ENCODE measurements at places on chromosomes 13 and 19.
A peak's percentile ranks its signal among the peaks of the same experiment; 100 is the strongest.

DNA sequence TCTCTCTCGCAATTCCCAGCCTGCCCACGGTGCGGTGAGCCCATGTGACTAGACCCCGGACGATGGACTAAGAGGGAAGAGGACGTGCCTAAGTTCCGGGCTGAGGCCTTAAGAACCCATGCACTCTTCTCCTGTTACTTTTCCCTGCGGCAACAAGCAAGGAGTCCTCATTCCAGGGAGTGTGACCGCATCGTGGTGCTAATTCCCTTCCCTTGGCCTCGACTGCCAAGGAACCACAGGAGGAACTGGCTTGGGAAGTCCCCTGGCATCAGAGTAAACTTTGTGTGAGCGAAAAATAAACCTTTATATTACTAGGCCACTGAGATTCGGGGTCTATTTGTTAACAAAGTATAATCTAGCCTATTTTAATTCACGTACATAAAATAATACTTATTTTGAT is 34.0 kb downstream of the FGF14 start:
- DNase-seq, result no peak

DNA sequence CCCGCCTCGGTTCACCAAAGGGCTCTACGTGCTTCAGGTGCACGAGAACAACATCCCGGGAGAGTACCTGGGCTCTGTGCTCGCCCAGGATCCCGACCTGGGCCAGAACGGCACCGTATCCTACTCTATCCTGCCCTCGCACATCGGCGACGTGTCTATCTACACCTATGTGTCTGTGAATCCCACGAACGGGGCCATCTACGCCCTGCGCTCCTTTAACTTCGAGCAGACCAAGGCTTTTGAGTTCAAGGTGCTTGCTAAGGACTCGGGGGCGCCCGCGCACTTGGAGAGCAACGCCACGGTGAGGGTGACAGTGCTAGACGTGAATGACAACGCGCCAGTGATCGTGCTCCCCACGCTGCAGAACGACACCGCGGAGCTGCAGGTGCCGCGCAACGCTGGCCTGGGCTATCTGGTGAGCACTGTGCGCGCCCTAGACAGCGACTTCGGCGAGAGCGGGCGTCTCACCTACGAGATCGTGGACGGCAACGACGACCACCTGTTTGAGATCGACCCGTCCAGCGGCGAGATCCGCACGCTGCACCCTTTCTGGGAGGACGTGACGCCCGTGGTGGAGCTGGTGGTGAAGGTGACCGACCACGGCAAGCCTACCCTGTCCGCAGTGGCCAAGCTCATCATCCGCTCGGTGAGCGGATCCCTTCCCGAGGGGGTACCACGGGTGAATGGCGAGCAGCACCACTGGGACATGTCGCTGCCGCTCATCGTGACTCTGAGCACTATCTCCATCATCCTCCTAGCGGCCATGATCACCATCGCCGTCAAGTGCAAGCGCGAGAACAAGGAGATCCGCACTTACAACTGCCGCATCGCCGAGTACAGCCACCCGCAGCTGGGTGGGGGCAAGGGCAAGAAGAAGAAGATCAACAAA is 2.6 kb downstream of the PCDH17 start:
- DNase-seq, result no peak

DNA sequence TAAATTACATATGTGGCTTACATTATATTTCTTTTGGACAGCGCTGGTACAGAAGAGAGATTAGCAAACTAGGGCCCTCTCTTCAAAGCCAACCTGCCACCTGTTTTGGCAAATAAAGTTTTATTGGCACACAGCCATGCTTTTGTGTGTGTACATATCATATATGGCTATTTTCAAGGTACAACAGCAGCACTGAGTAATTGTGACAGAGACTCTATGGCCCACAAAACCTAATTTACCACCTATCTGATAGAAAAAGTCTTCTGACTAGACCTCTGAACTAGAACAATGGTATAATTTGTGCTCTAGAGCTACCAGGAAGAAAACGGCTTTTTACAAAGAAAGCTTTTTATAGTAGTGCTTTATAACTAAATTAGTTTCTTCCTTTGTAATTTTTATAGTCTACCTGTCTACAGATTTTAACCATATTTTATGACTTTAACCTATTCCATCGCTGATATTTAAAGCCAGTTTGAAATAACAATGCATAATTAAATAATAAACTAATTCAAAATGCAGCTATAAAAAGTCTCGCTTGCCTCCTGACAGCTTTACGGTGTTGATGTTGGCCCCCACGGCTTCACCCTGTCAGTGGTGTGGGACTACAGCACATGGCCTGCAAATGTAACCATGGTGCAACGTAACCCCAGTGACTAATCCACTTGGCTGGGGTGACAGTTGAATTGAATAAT is 17.7 kb upstream of the DPY19L3 start:
- DNase-seq, result no peak

DNA sequence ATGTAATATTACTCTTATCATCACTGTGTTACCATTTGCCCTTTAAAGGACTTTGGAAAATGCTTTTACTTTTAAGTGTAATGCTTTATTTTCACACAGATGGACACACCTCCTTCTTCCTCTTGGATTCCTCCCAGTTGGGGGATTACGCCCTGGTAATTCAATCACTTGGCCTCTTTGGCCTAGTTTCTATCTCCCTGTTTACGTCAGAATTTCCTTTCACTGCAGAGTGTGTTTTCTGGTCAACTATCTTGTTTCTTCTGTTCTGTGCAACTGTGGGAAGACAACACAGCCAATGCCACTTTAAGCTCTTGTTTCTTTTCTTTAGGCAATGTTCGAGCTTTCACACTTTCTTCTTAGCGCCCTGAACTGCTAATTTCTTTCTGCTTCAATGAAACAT is 257.3 kb upstream of the MAB21L1 start:
- DNase-seq, result no peak

GRCh38 chr13:91308299-91308698 is 39.2 kb upstream of the MIR17HG start:
- peak; percentile 5 for DNase-seq

GRCh38 chr19:2477141-2477710 is 1.3 kb downstream of the GADD45B start:
- DNase-seq, result peak; percentile 47

- DNase-seq, result no peak
Observed at GRCh38 chr13:27962128-27962841, 6.8 kb downstream of the CDX2 start.

- DNase-seq, result no peak
Observed at GRCh38 chr19:33497778-33498175, 23.8 kb downstream of the PEPD start.

GRCh38 chr19:51099047-51099382 is 9.2 kb downstream of the CTU1 start:
- no peak for DNase-seq

DNA sequence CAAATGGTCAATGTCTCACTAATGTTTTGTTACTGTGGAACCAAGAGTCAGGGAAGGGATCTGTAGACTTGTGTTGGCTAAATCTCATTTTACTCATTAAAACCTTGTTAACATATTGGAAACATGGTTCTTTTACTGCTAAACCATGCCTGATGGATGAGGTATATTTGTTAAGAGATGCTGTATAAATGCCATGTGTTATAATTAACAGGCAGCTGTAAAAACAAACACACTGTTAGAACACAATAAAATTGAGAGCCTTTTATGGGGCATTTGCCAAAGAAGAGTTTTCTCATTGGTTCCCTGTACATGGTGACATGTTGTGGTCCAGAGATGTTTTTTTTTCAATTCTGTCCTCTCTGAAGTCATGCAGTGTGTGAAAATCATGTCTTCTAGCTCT is 121.9 kb downstream of the ESD start:
- no peak for DNase-seq

GRCh38 chr19:39327363-39328045 is 6.8 kb upstream of the LRFN1 start:
- DNase-seq, result no peak

DNA sequence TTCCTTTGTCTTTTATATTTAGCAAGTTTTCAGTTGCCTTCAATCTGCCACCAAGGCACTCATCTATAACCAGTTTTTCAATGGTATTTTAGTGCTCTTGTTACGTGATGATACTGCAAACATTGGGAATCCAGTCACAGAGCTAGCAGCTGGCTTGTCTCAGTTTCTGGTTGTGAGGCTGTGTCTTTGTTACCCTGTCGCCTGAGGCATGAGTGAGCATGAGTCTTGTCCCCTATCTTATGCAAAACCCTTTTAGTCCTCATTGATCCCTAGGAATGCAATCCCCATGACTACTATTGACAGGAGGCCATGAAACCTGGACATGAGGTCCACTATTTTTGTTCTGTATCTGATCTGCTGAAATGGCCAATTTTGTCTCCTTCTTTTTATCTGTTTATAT is 391.0 kb downstream of the LMO7 start:
- no peak for DNase-seq

DNA sequence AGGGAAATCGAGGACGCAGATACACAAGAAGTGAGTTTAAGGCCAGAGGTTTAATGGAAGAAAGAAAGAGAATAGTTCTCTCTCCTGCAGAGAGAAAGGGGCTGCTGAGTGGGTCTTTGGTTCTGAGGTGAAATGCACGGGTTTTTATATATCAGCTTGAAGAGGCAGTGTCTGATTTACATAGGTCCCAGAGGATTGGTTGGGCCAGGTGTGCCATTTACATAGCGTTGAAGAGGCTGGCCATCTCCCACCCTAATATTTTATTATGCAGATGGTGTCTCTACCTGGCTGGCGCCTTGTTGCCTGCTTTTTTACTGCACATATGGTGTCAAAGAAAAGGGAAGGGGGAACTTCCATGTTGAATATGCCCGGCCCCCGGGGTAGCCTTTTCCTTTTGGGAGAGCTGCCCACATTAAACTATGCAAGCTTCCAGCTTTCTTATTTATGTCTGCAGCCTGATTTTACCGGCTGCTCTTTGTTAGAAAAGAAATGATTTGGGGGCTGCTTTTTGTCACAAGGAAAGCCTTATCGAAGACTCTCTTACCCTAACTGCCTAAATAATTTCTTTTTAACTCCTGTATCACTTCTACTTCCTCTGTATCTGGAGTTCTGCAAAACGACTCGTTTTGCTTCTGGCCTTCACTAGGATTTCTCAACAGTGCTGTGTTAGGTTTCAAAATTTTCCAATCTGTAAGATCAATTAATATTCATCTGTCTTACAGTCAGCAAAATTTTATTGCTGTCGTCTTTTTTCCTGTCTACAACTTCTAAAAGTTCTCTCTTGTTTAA is 268.5 kb downstream of the B3GLCT start:
- DNase-seq, result no peak

GRCh38 chr19:45115809-45116615 is 23.0 kb downstream of the PPP1R37 start:
- peak; percentile 47 for DNase-seq

GRCh38 chr13:20191311-20192157 is 1.2 kb downstream of the GJB2 start:
- peak; percentile 25 for DNase-seq

- no peak for DNase-seq
Observed at GRCh38 chr19:5078666-5079065, 109.8 kb downstream of the KDM4B start.

DNA sequence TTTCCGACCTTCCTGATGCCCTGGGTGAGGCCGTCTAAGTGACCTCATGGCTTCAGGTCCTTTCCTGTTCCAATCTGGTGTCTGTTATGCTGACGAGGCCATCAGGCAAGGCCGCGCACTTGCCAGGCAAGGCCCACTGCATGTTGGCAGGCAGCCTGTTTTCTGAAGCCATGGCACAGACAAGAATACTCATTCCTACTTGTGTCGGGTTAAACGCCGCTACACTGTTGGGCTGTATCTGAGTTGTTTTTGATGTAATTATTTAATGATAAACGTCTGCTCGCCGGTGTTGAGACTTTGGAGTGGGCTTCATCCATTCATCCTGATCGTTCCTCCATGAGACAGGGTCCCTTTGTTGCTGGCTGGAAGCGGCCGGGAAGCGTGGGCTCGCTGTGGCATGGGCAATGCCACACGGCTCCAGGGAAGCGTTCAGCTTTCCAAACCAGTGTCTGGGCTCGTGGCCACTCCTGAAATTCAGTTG is 92.1 kb downstream of the ATP11A start:
- no peak for DNase-seq

GRCh38 chr13:73194310-73194709 is 135.5 kb downstream of the KLF5 start:
- no peak for DNase-seq

DNA sequence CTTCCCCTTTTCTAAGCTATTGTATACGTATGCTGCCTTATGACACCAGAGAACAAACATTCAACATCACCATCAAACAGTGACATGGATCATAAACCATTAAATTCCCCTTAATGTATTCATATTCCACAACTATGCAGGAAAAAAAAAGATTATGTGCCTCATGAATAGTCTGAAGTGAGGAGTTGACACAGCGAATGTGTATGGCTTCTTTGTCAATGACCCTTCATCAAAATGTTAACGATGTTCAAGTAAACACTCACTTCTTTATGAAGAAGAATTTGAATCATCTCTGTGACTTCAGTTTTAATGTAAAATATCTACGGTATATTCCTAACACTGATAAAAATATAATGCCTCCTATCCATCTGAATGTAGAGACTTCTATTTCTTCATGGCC is 44.6 kb downstream of the SMAD9 start:
- DNase-seq, result no peak
